KBM-7 (cell line): ENCODE measurements at places on chromosomes 1 and 21.
A peak's percentile ranks its signal among the peaks of the same experiment; 100 is the strongest.

- DNase-seq, result no peak
Measured at GRCh38 chr1:196577386-196577785, 30.9 kb downstream of the KCNT2 start.

DNA sequence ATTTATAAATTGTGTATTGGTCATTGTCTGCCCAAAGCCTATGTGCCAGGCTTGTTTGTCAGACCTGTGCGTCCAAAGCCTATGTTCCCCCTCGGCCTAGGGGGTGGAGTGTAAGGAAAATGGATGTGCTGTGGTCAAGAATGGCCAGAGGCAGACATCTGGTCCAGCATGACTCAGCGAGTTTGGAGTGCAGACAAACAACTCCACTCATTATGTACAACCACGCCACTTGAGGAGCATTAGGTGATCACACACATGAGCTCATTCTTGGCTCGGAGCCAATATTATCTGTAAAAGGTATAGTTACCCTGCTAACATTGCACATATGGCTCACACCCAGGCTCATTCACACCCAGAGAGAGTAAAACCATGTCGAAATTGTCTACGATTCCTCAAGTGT, 1047.6 kb upstream of the ADGRL4 start:
- no peak for DNase-seq

DNA sequence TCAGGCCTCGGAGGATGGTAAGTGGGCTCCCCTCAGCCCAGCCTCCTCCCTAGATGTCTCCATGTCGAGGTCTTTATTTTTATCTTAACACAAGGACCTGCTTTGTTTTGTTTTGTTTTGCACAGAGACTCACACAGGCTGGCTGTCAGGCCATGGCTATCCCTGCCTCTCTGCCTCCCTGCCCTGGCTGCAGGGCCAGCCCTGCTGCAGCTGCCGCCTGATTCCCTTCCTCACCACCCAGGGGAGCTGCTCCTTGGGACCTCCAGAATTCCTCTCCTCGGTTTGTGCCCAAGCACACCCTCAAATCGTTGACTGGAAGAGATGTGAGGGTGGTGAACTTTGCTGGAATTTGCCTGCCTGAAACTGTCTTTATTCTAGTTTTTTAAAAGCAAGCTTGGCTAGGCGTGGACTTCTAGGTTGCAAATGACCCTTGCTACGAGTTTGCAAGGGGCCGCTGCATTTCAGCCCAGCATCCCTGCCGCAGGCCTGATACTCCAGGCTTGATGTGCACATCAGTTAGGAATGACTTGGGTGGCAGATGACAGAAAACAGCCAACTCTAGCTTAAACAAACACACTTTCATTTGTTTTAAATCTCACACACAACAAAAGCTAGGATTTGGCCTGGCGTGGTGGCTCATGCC, 37.1 kb downstream of the WNT9A start:
- no peak for DNase-seq

GRCh38 chr1:224383218-224383617, 26.5 kb downstream of the CNIH4 start:
- DNase-seq, result no peak

GRCh38 chr1:228081144-228081543, 1.4 kb upstream of the ARF1 start:
- DNase-seq, result no peak

GRCh38 chr21:26587736-26588201, 14.7 kb upstream of the CYYR1 start:
- no peak for DNase-seq

GRCh38 chr1:78415165-78415564, 75.6 kb upstream of the PTGFR start:
- no peak for DNase-seq

DNA sequence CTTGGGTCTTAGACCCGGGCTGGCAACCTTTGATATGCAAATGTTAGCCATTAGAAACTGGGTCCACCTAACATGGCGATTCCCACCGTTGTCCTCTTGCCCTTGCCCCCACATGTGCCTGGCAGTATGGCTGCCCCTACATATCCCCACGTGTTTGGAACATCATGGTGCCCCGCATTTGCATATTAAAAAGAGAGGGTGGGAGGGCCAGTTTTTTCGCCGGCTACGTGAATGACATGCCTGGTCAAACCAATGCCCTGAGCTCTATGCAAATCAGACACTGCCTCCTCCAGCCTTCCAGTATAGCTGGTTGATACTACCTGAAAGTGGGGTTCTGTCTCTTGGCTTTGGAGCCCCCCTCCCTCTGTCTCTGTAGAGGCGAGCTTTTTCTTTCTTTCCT, 133.0 kb downstream of the CDC42BPA start:
- no peak for DNase-seq

GRCh38 chr1:245500546-245500945, 345.8 kb downstream of the KIF26B start:
- peak; percentile 40 for DNase-seq

GRCh38 chr1:16459352-16459925, 18.9 kb downstream of the NECAP2 start:
- DNase-seq, result no peak

DNA sequence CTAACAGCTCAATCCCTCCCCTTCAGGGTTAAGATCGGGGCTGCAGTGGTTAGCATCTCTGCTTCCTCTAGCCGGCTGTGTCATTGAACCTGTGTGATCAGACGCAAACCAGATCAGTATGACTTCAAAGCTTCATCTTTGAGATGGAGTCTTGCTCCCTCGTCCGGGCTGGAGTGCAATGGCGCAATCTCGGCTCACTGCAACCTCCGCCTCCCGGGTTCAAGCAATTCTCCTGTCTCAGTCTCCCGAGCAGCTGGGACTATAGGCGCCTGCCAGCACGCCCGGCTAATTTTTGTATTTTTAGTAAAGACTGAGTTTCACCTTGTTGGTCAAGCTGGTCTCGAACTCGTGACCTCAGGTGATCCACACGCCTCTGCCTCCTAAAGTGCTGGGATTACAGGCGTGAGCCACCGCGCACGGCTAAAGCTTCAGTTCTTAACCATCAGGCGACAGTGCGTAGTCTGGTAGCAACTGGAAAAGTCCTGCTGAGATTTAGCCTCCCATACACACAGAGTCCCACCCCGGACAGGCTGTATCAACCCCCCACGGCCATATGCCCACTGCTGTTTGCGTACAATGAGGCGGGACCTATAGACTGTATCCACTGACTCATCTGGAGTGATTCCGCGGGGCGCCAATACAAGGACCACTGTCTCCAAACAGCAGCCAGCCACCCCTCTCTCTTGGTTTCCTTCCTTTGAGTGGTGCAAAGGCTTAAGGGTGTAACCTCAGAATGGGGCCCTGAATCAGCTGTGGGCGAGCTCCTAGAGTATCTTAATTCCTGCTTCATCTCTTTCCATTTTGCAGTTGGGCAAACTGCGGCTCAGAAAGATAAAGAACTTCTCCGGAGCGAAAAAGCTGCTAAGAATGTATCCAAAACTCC, 23.3 kb downstream of the CELA3A start:
- DNase-seq, result peak; percentile 84

DNA sequence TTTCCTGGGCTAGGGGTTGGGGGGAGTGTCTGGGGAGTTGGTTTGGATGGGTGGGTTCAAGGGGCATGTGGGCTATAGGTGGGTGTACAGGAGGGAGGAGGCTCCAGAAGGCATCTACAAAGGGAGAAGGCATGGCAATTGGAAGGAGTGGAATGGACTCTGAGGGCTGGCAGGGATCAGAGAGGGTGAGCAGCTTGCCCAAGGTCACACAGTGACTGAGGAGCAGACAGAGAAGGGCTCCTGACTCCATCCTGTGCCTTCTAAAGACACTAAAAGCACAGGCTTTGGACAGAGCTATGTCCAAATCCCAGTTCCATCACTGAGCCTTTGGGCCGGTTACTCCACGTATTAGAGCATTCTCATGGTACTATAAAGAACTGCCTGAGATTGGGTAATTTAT, 151.8 kb downstream of the PTPRU start:
- DNase-seq, result no peak

GRCh38 chr1:18949686-18950400, 6.6 kb downstream of the IFFO2 start:
- DNase-seq, result peak; percentile 48

DNA sequence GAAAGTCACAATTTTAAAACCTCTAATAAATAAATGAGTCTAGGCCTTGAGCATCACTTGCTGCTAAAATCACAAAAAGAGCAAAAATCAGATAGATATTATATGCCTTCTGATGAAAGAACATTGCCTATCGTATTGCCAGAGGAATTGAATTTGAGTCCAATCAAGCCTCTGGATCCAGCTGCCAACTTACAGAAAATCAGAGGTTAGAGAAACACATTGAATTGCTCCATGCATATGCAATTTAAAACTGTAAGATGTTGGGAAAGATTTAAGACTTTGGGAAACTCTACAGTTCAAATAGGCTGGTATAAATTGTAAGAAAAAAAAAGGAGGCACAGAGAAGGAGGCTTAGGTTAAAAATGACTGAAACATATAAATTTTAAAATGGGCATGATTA, 93.5 kb downstream of the TM2D1 start:
- DNase-seq, result no peak

DNA sequence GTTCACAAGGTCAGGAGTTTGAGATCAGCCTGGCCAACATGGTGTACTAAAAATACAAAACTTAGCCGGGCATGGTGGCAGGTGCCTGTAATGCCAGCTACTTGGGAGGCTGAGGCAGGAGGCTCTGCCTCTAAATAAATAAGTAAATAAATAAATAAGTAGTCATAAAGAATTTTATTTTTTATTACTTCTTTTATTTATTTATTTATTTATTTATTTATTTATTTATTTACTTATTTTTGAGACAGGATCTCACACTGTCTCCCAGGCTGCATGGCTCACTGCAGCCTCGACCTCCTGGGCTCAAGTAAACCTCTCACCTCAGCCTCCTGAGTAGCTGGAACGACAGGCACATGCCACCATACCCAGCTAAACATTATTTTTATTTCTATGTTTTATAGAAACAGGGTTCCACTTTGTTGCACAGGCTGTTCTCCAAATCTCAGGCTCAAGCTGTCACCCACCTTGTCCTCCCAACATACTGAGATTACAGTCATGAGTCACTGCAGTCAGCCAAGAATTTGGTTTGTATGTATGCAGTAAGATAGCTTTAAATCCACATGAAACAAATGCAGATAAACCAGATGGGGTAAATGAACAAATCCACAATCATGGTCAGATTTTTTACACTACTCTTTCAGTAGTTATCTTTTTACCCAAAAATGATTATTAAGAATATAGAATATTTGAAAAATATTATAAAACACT, 523.3 kb upstream of the RGS18 start:
- DNase-seq, result no peak
